Stimulated activated CD8-positive, alpha-beta memory T cell treated with anti-CD3 and anti-CD28 coated beads, Interleukin-4, amount 100 ng/mL, for 1 hour (primary cell): ENCODE measurements at places on chromosomes 7 and 10.
A peak's percentile ranks its signal among the peaks of the same experiment; 100 is the strongest.

- no peak for DNase-seq
Observed at GRCh38 chr7:41758321-41758720, 55.4 kb upstream of the INHBA start.

- DNase-seq = no peak
Observed at GRCh38 chr7:122468945-122469344, 164.4 kb upstream of the FEZF1 start.

DNA sequence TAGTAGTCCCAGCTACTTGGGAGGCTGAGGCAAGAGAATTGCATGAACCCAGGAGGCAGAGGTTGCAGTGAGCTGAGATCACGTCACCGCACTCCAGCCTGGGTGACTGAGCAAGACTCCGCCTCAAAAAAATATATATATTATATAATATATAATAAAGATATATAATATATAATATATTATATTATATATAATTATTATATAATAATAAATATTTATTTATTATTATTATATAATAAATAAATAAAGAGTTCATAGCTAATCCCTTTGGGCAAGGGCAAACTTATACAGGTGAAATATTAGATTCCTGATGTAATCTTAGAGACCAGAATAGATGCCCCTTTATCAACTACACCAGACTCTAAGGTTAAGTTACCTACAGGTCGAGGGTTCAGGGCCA is 185.2 kb downstream of the PRPF18 start:
- no peak for DNase-seq

DNA sequence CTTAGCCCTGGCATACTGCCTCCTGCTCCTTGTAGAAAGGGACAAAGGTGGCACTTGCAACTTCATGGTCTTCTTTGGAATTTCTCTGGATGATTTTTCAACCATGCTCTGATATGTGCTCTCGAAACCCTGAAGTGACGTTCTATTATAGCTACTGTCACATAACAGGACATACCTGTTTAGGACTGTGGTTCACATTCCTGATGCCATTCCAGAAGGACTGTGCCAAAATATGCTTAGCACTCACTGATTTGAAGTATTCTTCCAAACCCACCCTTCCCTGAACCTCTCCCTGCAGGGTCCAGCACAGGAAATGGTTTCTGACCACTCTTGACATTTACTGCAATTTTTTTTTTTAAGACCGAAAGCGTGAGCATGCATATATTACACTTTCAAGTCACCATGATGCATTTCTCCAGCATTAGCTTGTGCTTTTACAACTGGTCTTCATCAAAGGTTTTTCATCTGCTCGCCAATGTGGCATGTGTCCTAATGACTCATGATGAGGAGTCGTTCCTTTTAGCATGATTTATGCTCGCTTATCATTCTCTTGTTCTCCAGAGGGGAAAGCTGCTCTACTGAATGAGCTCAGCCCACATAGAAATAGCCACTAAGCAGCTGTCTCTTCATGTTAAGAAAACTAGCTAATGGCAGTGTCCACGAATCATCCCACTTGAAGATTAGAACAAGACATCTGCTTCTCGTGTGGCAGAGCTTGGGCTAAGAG is 135.2 kb downstream of the ADAM12 start:
- DNase-seq = no peak

DNA sequence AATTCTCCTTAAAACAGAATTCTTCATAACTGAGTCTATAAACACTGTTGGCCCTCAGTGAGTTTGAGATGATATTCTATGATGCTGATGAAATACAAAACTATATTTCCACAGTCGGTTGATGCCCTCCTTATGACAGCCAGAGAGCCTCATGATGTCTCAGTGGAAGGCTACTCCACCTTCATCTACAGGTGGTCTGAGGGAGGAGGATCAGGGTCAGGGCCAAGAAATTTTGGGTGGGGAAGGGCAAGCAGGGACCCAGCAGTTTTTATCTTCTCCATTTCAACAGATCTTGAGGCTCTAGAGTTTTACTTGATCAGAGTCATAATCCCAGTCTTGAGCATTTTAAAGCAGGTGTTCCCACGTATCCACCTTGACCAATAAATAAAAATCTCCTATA is 90.8 kb downstream of the CCDC71L start:
- no peak for DNase-seq

GRCh38 chr7:40237731-40238130 is 102.9 kb downstream of the SUGCT start:
- no peak for DNase-seq

- no peak for DNase-seq
Observed at GRCh38 chr7:31079126-31079823, 27.2 kb downstream of the ADCYAP1R1 start.

DNA sequence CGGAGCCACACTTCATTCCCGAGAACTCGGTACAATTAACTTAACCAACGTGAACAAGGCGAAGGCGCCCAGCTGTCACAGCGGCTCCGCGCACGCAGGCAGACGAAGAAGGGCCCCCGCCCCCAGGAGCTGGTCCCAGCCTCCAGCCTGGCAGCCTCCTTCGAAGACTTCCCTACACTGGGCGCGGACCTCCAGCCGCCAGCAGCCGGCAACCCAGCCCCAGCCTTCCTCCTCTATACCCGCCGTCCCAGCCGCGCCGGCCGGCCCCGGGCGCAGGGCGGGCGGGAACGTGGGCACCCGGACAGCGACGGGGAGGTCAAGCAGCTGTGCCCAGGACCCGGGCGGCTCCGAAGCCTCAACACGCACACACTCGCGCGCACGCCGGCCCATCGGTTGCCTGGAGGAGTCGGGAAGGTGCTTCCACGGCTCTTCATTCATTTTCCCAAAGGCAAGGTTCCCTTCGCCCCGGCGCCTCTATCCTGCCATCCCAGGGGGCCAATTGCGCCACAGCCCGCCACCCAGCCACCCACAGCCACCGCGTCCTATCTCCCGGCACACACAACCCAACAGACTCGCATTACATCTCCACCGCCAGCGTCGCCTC is 1.6 kb downstream of the CHST15 start:
- no peak for DNase-seq

DNA sequence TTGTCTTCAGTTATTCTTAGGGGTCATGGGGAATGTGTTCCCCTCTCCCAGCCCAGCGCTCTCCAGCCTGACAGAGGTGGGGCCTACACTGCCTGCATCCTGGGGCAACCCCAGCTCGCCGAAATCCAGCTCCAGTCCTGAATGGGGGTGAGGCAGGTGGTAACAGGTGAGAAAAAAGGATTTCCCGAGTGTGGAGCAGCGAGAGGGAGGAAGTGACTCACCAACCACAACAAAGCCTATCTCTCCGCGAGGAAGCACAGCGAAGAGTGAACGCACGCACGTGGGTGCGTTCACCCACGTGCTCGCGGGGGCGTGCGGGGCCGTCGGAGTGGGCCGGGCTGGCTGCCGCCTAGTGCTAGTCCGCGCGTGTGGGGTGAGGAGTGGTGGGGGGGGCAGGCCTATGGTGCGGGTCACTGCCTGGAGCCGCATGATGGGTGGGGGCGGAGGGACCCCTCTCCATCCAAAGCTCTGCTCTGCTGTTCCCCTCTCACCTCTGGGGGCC is 855 bp upstream of the PALD1 start:
- peak; percentile 49 for DNase-seq

DNA sequence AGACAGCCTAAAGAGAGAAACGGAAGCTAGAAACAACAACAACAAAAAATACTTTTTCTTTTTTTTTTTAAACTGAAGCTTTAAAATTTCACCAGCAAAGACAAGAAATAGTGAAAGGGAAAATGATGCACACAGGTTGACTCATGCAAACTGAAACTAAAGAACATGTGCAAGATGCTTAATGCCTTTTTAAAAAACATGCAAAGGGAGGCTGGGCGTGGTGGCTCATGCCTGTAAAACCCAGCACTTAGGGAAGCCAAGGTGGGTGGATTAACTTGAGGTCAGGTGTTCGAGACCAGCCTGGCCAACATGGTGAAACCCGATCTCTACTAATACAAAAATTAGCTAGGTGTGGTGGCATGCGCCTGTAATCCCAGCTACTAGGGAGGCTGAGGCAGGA is 15.1 kb upstream of the CUBN start:
- DNase-seq = no peak

DNA sequence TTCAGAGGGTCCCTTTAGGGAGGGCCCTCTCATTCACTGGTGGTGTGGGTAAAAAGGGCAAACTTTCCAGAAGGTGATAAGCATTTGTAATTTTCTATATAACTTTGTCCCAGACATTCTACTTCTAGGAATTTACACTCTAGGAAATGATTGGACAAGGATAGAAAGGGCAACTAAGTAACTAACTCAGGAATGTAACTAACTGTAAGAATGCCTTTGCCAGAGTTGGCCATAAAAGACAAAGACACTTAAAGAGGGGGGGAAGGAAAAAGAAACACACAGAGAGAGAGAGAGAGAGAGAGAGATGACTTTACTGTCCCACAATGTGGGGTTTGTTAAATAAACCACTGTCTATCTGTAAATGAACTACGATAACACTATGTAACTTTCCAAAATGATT is 38.5 kb upstream of the ITPRID1 start:
- DNase-seq = no peak

- DNase-seq = no peak
Observed at GRCh38 chr7:121138262-121138933, 149.9 kb downstream of the CPED1 start.

DNA sequence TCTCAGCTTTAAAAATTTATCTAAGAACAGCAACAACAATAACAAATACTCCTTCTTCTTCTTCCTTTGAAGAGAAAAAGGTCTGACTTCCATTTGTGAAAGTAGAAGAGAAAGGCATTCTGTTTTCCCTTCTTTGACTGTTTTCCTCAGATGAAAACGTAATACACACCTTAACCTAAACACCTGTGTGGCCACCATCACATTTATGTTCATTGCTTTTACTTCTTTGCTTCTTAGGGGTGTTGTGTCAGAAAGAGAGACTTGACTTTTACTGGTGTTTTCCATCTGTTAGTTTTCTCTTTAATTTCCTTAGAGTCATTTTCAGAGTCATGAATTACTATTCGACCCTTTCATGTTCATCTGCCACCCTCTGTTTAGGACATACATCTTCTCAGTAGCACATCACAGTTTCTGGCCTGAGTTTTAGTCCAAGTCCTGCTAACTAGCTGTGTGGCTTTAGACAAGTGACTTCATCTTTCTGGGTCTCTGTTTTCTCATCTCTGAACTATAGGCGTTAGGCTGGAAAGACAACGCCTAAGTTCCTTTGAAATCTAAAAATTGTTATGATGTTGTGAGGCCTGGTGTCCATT is 283.8 kb downstream of the GATA3 start:
- DNase-seq = no peak

DNA sequence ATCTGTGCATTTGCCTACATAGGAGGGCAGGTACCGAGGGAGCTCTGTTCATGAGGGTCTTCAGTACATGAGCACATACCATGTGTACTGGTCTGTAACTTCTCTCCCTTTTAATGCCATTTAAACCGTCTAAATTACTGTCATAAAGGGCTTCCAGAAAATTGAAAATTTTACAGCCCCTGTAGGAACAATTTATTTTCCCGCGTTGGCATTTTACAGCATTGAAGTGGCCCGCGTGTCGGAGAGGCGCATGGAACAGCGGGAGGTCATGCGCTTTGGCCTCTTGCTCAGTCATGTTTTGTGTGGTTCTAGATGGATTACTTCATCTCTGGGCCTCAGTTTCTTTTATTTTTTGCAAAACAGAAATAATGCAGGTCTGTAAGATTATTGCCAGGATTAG is 9.8 kb downstream of the WIPI2 start:
- DNase-seq = no peak

DNA sequence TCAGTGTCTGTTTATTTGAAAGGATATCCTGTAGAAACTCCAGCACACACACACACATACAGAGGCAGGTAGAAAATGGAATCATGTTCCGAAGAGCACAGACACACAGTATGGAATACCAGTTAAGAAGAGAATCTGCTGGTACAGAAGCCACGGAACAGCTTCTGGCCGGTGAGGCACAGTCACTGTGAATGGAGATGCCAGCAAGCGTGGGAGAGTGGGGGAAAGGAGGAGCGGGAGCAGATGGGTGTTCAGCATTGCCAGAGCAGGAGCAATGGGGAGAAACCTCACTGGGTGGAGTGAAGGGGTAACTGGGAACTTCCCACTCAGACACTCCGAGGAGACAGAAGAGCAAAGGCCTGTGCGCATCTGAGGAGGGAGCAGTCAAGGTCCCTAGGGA is 9.5 kb upstream of the IMPDH1 start:
- no peak for DNase-seq

DNA sequence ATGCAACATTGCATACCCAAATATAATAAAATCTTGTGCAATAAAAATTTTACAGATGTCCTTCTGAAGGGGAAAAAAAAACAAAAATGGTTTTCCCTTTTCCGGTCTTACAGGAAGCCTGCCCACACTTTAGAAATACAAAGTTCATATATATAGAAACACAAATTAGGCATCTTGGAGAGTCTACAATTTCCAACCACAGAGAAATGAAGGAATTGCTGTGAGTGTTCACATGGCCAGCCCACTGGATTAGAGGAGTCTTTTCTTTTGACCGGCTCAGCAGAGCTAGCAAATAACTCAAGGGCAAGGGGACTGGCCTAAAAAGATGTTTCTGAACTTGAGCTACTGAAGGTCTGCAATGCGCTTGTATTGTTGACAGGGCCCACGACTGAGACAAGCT is 92.4 kb downstream of the GLI3 start:
- DNase-seq = no peak

DNA sequence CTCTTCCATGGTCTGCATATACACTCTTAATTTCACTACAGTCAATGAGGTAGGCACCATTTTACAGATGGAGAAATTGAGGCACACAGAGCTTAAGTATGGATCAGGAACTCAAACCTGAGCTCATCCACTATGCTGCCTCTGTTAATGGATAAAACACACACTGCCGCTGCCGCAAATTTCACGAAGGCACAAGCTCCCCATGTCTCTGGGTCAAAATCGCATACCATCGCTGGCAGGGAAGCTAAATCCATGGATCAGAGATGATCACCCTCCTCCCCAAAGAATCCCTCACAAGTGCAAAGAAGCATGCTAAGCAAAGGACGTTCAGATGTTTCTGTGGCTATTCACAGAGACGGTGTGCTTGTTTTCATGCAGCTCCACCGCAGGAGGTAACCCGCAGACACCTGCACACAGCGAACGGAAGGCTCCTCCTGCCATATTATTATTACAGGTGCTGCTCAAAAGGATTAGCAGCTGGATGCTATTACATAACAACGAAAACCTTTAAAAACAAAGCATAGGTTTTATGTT is 109.3 kb downstream of the UBE2H start:
- no peak for DNase-seq

DNA sequence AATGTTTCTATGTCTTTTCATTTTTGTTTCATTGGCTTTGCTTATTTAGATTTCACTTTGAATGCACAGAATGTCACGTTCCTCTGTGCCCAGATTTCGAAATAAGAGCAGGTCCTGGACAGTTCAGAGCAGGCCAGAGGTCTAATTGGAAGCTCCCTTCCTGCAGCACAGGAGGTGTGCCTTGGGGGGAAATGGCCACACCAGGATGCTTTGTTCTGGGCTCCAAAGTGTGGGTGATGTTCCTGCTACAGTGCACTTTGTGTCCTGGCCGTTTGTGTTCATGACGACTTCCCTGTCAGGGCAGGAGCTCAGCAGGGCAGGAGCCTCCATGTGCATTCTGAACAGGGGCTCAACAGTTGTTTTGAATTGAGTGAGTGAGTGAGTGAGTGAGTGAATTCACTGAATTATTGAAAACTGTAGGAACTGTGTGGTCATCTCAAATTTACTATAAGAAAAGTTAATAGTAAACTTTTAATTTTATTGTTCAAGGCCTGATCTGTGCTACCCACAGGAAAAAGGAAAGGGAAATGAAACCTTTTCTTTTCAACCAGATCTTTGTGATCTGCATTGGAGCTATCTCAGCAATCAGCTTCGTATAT is 109.5 kb upstream of the GJD4 start:
- DNase-seq = no peak
